ENCODE measurements at places on chromosomes 6 and 20.
A peak's percentile ranks its signal among the peaks of the same experiment; 100 is the strongest.

GRCh38 chr6:135281227-135281626, 100.1 kb downstream of the MYB start:
- DNase-seq, result no peak

GRCh38 chr6:157020398-157020797, 243.2 kb downstream of the ARID1B start:
- no peak for DNase-seq

GRCh38 chr6:121510568-121511177, 75.2 kb downstream of the GJA1 start:
- DNase-seq, result no peak

DNA sequence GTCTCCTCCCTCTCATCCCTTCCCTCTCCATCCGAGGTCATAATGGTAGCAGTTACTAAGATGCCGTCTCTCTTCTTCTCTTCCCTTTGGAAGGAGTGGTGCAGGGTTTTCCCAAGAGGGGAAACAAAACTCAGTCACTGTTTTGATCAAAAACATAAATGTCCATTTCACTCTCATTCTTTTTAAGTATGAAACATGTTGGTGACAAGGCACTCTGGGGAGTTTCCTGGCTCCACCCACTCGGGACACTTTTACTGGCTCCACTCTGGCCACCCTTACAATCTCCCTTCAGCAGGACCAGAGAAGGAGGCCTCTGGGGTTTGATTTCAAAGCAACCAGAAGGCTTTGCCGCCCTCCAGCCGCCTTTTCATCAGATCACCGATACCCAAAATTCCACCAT, 57.0 kb downstream of the FGD2 start:
- no peak for DNase-seq

DNA sequence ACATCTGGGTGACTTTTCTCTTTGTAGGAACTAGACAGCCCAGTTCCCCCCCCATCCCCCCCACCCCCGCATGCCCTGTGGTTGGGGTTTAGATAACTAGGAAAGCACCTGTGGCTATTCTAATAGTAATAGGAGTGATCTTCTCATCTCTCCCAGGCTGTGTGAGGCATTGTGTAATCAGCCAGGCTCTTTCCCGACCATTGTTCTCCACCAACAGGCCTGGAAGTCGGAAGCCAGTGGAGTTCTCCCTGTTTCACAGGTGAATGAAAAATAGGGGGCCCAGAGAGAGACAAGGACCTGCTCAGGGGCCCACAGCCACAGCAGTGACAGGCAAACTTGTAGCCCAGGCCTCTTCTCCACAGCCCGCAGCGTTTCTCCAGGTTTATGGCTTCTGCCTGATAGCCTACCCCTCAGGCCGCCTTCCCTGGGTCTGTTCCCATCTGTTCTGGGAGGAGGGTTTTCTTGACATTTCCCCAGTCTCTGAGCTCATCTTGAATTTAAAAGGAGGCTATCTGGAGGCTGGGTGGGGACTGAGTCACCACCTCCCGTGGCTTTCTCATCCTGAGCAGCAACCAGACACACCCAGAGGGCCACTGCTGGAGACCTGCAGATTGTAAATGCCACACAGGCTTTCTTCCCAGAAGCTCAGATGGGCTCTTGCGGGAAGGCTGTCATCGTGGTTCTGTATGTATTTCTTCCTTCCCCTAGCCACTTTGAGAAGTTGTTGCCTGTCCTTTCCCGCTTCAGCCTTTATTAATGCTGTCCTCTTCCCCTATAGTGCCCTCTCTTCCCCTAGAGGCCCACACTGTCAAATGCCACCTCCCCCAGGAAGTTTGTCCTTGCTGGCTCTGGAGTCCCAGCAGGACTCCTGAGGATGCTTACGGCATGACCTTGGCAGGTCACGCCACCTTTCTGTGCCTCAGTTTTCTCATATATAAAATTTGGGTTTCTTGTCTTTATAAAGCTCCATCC, 75.9 kb upstream of the MYL9 start:
- DNase-seq, result peak; percentile 39

GRCh38 chr20:38897267-38897666, 28.9 kb upstream of the FAM83D start:
- no peak for DNase-seq

DNA sequence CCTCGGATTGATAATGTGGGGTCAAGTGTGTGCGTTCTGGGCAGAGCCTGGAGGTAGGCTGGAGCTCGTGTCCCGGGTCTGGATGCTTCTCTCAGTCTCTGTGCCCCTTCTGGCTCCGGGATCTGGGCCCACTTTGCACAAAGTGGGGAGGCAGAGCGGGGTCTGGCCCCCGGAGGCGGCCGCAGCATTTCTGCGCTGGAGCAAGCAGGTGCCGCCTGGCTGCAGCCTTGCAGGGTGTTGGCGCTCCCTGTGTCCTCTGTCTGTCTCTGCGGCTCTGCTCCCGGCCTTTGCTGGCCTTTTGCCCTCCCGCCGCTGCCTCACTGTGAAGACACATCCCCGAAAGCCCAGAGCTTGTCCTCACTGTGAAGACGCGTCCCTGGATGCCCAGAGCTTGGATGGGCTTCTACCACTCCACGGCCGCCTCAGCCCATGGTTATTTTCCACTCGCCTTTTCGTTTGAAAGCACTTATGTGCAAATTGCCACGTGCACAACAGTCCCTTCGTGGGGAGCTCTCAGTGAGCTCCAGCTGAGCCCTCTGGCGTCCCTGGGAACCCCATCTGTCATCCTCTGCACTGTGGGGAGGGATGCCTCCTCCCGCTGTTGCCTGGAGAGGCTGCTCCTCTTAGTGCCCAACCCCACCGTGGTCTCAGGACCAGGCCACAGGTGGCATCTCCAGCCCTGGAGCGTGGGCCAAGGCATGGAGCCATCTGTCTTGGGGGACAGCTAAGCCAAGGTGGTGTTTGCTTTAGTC, 17.4 kb downstream of the SLCO4A1 start:
- no peak for DNase-seq

DNA sequence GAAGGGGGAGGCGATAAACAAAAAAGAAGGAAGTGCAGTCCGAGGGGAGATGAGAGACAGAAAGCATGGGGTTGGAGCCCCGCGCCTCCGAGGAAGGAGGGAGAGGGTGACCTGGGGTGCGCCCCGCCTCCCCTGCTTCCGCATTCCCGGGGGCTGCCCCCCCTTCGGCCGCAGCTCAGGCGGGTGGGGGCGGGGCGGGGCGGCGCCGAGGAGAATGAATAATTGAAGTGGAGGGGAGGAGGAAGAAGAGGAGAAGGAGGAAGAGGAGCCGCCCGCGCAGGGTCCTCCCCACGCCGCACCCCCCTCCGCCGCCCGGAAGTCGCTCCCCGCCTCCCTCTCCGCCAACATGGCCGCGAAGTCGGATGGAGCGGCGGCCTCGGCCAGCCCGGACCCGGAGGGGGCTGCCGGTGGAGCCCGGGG, at the start of gene XKR7:
Gene XKR7, plus strand, starts transcription at position 322 of the 420 bp plus-strand sequence. Its CDS starts 25 bp downstream, at position 347.
- no peak for DNase-seq

DNA sequence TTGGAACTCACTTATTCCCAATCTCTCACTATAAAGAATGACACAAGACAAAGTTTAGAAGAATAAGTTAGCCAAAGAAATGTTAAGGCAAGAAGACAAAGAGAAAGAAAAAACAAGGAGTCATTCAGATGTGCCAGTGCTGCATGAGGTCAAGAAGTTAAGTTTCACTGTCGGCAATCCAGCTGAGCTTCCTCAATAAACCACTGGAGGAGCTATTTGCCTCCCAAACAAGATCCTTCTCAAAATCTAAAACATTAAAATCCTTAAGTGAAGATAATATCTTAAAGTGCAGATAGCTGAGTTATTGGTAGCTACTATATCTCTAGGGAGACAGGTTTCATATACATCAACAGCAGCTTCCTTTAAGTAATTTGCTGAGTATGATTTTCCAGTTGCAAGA, 512.3 kb downstream of the HDGFL1 start:
- DNase-seq, result no peak

DNA sequence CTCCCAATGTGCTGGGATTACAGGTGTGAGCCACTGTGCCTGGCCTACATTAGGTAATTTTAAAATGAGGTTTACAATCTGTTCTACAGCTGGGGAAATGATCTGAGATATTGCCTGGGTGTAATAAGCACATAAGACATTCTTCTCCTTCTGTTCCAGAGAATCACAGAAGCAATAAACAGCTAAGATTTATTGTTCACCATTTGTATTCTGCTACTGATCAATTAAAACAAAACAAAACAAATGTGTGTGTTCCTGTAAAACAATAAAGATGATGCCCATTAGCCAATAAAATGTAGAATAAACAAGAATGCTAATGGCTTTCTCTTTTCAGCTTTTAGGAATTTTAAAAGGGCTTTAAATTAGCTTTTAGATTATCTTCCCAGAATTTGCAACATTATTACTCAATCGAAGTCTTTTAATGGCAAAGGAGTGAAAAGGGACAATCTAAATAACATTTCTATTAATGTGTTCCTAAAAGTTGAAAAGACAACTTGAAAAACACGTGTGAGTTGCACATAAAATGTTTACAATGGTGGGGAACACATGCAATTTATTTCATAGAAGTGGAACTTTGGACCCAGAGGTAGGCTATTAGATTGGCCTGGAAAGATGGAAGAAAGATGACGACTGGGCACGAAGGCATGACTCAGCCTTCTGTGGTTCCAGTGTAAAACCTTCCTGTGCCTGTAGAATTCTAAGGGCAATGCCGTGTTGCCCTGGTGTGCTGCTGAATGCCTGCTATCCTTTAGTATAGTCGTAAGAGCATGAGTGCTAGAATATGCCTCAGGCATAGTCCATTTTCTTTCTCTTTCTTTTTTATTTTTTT, 29.0 kb upstream of the DEK start:
- no peak for DNase-seq

DNA sequence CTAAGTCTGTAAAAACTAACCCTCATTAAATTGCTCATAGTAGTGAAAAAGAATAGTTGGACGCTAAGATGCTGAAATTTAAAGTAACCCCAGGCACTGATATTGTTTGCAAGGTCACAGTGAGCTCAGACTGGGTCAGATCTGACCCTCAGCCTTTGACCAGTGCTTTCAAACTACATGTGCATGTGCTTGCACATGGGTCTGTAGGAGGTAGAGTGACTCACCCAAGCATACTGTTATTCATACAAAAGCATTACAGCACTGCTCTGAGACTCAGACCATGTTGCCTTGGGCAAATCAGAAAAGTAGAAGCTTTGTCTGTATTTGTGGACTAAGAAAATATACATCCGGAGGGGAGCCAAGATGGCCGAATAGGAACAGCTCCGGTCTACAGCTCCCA, 326.4 kb upstream of the MARCKS start:
- DNase-seq, result no peak

GRCh38 chr6:32807020-32807580, 9.7 kb downstream of the HLA-DOB start:
- no peak for DNase-seq

DNA sequence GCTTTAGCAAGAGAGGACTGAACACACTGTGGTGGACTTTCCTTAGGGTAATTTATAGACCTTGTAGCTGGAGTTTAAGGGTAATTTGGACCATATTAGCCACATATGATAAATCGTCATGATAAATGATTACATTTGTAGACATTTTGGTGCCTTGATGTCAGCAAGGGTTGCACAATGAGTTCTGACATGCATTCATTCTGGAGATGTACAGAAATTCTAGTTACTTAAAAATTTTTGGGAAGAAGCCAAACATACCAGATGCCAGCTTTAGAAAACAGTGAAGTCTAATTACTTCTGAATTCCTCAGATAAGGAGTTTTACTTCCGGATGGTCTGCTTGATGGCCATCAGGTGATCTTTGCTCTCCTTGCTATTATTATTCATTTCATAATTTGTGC, 653.1 kb downstream of the TBC1D32 start:
- no peak for DNase-seq

- DNase-seq, result no peak
These were observed 88.8 kb downstream of the CD83 start for GRCh38 chr6:14206391-14206790.

DNA sequence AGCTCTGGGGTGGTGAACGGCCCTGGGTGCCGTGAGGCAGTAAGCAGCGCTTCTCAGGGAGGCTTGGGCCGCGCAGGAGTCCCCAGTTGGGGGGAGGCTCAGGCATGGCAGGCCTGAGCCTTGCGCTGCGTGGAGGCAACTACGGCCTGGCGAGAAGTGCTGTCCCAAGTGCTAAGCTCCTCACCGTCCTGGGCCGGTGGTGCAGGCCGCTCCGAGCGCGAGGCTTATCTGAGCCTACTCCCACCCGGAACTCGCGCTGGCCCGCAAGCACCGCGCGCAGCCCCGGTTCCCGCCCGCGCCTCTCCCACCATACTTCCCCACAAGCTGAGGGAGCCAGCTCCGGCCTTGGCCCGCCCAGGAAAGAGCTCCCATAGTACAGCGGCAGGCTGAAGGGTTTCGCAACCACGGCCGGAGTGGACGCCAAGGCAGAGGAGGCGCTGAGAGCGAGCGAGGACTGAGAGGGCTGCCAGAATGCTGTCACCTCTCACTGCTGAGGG, 1.8 kb upstream of the WRNIP1 start:
- no peak for DNase-seq

DNA sequence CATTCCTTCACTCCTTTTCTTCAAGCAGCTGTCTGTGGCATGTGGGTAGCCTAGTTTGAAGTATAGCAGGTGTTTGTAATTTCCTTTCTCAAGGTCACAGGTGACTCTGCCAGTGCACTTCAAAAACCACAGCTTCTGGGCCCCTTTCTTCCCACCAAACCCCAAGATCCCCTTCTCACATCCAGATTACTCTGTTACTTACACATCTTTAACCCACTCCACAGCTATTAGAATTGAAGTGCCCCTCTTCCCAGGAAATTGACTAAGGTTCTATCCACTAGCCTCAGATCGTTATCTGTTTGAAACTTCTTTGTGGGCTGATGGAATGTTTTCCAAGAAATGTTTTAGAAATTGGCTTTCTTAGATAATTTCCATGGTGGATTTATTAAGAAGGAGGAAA, 150.8 kb downstream of the AHI1 start:
- no peak for DNase-seq

GRCh38 chr6:34583461-34583860, 27.3 kb upstream of the SPDEF start:
- DNase-seq, result no peak

DNA sequence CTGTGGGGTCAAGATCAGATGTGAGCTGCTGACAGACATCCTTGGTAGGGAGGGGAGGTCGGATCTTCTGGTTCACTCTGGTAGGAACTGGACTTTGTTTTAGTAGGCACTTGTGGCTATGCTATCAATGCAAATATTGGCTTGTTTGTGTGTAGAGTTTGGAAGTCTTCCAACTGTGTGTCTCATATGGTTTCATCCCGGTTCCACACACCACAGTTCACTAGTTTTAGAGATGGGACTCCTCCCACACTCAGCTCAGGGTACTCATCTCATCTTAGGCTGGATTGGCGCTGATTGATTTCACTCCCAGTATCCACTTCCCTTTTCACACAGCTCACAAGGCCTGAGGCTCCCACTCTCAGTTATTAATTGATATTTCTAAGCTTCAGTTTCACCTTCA, 161.3 kb downstream of the THBS2 start:
- DNase-seq, result no peak

- no peak for DNase-seq
These were observed 54.2 kb downstream of the IRF4 start for GRCh38 chr6:445571-446417.

DNA sequence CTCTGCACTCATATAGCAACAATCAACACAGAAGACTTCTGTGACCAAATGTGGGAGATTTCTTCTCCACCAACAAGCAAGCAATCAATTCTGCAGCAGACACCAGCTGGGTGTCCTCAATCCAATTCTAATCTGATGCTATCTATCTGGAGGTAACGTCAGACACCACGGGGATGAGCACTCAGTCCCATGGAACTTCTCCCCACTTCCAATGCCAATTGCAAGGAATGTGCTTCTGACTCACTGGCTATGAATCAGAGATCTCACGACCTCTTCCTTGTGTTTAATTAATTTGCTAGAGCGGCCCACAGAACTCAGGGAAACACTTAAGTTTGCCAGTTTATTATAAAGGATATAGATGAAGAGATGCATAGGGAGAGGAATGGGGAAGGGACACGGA, 103.5 kb upstream of the SIRPG start:
- DNase-seq, result no peak
